Dermis lymphatic vessel endothelial cell (primary cell): ENCODE measurements at places on chromosomes 5 and 9. TPM values are rescaled to one million over a fixed set of nuclear protein-coding genes. Genes with fewer than 3 reads are reported as not detected.

ATG12 gene
- total RNA-seq: 31.1 and 38.0 TPM in 2 replicates

HSPA5 gene
- 160 and 168 TPM in 2 replicates for total RNA-seq

RNF224 gene
- not detected in 2 replicates for total RNA-seq

SLC4A9 gene
- not detected in 2 replicates for total RNA-seq

CAPSL gene
- not detected in 2 replicates for total RNA-seq

CDX1 gene
- under 0.01 TPM in 1 of 2 replicates, not detected in the other for total RNA-seq

NMUR2 gene
- not detected in 2 replicates for total RNA-seq

FAM120AOS gene
- 25.6 and 27.8 TPM in 2 replicates for total RNA-seq

GPRIN1 gene
- total RNA-seq: 3.9 and 4.3 TPM in 2 replicates
